ENCODE measurements at places on chromosomes 13 and 19.

- no peak for DNase-seq
Measured at GRCh38 chr19:46426035-46426505, 2.7 kb downstream of the PNMA8C start.

- DNase-seq = no peak
Measured at GRCh38 chr13:73922493-73923393, 211.5 kb downstream of the KLF12 start.

- no peak for DNase-seq
Measured at GRCh38 chr19:37855098-37855497, 51.3 kb downstream of the WDR87 start.

- DNase-seq = no peak
Measured at GRCh38 chr19:53873773-53874605, 6.3 kb downstream of the MYADM start.
